ENCODE measurements at places on chromosomes 1 and 21.

DNA sequence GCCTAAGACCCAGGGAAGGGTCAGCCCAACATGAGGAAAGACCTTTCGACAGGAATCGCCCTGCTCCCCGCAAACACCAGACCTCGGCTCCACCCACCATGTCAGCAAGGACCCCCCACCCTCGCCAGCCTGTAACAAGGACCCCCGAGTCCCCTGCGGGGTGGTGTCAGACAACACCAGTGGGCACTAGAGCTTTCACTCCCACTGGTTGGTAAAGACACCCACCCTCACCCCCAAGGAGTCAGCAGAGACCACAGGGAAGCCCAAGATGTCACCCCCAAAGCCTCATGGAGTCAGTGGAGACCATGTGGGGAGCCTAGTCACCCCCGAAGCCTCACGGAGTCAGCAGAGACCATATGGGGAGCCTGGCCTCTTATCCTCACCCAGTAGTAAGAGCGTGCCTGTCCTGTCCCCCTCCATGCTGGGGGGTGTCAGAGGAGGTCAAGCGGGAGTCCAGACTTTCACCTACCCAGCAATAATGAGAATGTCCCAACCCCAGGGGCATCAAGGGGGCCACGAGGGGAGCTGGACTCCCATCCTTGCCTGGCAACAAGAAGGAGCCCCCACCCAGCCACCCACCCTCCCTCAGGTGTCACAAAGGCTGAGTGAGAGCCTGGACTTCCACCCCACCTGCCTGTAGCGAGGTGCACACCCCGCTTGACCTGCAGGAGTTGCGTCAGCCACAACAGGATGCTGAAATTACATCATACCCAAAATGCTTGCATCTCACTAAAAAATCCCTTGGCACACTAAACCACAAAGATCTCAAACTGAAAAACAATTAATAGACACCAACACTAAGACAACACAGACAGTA, 24.8 kb downstream of the SLC19A1 start:
- no peak for DNase-seq

DNA sequence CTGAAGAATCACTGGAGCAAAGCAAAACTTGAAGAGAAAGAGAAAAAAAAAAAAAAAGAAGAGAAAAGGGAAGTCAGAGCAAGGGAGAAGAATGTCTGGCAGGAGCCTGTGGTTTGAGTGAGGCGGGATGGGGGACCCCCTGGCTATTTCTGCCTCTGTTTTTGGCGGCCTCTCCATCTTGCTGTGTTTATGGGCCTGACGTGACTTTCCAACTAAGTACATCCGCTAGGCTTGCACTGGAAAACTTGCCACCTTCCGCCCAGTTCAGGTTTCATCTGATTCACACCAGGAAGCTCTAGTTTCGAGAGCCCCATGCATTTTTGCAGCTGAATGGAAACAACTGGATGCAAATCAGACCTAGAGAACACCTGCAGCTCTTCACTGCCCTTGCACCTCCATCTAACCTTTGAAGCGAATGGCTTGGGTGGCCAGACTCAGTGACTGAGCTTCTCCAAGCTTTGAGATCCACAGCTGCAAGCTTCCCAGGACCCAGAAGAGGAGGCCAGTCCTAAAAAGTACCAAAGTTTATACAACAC, 28.0 kb downstream of the TBX15 start:
- DNase-seq: no peak

DNA sequence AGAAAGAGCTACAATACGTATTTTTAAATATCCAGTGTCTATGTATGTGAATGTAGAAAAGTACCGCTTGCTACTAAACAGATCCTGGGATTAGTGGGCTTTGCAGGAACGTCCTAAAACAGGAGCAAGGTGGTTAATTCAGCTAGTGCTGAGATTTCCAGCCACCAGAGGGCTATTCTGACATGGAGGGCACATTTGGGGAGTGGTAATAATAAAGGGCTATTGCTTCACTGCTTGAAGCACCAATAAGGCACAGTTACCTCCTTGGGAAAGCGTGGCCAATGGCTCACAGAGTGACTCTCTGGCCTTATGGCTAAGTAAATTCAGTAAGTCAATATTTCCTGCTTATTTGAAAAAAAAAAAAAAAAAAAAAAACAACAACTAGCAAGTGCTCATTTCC, 152.4 kb downstream of the GABPA start:
- DNase-seq: no peak

DNA sequence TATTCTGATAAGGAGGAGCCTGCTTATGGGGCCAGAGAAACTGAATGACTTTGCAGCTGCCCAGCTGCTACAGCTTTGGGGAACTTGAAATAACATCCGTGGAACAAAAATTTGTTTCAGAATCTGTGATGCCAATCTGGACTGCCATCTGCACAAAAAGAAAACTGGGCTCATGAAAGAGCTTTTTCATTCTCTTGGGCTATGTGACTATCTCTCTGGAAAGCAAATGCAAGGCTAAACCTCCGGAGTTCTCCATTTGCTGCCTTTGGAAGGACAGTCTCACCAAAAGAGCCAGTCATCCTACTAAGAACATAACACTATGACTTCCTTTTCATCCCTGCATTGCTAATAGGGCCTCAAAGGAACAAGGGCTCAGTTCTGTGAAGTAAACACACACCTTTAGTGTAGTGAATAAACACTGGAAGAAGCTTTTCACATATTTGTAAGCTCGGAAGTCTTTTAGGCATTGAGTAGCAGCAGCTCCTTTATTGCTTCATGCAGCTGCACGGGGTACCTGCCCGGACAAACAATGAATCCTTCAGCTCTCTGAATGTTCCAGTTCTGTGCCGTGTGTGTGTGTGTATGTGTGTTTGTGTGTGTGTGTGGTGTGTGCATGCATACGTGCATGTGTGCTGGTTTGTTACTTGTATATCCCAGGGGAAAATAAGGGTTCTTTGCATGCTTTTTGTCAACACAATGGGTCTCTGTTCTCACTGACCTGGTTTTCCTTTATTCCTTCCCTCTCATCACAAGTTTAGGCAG, 255.5 kb upstream of the SGIP1 start:
- DNase-seq: no peak

DNA sequence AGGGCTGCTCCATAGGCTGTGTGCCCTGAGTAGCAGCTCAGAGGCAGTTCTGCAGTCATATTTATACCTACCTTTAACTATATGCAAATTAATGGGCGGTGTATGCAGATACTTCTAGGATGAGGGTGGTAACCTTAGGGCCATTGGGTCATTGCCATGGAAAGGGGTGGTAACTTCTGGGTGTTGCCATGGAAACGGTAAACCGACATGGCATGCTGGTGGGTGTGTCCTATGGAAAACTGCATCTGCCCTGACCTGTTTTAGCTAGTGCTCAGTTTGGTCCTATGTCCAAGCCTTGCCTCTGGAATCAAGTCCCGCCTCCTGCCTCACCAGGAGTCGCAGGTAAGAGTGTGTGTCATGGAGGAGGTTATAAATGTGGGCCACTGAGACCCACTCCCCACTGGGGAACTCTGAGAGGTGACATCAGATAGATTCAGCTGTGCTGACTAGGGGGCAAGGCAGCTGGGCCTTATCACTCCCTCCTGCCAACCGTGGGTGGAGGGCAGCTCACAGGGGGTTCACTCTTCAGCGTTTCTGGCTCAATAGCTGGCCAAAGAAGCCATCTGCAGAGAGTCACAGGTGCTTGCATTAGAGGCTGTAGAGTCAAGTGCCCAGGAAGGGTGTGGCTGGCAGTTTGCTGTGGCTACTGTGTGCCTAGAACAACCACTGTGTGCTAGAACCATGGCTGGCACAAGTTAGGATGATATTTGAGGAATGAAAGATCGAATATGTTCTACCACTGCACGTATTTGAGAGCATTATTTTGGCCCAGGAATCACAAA, 19.0 kb downstream of the BACE2 start:
- DNase-seq: no peak

Data from activated CD8-positive, alpha-beta memory T cell treated with anti-CD3 and anti-CD28 coated beads for 48 hours (primary cell).